ENCODE measurements at places on chromosomes 3 and 15.

- no peak for DNase-seq
These were observed 207.1 kb downstream of the LRRN1 start for GRCh38 chr3:4006288-4006687.

DNA sequence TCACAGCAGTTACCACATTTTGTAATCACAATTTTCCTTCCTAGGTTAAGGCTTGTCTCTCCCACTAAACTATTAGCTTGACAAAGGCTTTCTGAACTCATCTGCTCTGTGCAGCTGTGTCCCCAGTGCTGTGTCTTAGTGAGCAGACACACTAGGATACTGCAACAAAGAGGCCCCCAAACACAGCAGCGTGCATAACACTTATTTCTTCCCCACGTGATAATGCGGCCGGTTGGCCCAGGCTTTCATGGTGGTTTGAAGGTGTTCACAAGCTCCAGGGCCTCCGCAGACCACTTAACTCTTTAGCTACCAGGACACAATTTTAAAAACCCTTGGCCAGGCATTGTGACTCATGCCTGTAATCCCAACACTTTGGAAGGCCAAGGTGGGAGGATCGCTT, 2.2 kb upstream of the HDAC11 start:
- no peak for DNase-seq

- no peak for DNase-seq
These were observed 11.5 kb downstream of the PLA2G4F start for GRCh38 chr15:42144841-42145375.

- no peak for DNase-seq
These were observed 1.2 kb upstream of the LRRC34 start for GRCh38 chr3:169813757-169814517.

- DNase-seq = no peak
These were observed 785.2 kb downstream of the NR2F2 start for GRCh38 chr15:97115761-97116070.

DNA sequence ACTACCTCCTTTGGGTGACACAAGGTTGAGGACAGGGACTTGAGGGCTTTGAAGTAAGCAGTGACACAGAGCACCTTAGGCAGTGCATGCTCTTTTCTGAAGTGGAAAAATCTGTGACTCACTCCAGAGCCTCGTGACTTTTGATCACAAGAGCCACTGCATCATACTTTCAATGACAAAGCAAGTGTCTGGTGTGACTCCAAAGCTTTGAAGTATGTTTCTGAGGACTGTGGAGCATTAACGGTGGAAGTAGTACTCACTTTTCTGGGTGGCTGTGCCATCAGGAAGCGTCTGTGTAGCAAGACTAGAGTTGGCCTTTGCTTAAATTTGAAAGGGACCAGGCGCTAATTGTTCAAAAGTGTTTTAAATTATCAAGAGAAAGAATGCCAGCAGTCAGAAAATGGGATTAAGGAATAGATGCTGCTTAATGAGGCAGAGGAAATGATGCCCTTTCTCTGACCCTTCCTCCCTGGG, 210.7 kb upstream of the TRIM42 start:
- no peak for DNase-seq

- no peak for DNase-seq
These were observed 23.4 kb downstream of the GPD1L start for GRCh38 chr3:32129832-32130231.

DNA sequence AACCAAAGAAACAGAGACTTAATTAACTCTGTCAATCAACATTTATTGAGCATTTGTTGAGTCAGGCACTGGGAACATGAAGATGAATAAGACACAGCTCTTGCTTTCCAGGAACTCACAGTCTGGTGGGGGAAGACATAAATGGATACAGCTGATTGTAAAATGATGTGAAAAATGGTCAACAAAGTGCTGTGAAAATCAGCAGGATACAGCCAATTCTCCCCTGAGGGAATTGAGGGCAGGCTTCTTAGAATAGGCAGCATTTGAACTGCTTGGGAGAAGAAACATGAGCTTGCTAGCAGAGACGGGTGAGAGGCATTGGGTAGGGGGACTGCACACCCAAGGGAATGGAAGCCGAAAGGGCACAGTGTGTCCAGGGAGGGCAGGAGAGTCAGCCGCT, 41.1 kb downstream of the MFSD1 start:
- DNase-seq = no peak

Data from H54 (cell line).